ENCODE measurements at places on chromosomes 5 and 9. TPM values are rescaled to one million over a fixed set of nuclear protein-coding genes. Genes with fewer than 3 reads are reported as not detected.
A peak's percentile ranks its signal among the peaks of the same experiment; 100 is the strongest.

WNT8A gene
- total RNA-seq: not detected

DNA sequence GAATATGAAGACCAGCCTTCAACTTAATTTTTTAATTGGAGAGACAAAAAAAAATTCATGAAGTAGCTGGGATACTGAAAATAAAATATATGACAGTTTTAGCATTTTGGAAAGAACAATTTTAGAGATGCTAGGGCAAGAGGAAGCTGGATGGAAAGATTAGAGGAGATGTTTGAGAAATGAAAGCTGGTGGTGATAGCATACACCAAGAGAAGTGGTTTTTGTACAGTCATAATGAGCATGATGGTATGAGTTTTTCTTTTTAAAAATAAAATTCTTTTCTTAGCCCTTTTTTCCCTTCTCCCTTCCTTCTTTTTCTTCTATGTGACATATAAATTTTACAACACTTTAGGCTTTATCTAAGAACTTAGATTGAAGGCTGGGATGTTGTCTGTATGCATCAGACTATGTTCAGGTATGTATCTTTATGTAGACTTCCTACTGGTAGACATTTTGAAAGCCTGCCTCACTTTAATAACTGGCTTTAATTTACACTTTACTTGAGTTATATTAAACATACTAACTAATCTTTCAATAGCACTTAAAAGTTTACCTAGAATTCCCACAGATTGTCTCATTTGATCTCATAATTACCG lies 522.5 kb downstream of the TLE4 start:
- DNase-seq: no peak

GRCh38 chr5:174418809-174419539 lies 305.4 kb upstream of the MSX2 start:
- DNase-seq: no peak

DNA sequence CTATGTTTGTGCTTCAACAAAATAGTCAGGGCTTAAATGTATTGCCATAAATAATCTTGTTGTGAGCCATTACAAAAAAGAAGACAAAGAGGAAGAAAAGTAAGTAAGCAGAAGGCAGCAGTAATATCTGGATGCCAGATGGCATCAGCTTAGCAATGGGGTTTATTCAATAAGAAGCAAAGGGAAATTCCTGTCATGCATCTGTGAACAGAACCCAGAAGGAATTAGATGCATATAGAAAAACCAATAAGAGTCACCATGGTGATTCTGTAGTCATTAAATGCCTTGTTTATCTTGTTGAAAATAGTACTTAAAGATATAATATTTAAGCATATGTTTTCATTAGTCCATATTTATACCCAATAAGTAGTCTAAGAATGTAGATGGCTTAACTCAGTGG lies 216.0 kb downstream of the ADAMTSL1 start:
- no peak for DNase-seq

- DNase-seq: no peak
Observed at GRCh38 chr5:142862594-142862993, 92.4 kb downstream of the ARHGAP26 start.

DNA sequence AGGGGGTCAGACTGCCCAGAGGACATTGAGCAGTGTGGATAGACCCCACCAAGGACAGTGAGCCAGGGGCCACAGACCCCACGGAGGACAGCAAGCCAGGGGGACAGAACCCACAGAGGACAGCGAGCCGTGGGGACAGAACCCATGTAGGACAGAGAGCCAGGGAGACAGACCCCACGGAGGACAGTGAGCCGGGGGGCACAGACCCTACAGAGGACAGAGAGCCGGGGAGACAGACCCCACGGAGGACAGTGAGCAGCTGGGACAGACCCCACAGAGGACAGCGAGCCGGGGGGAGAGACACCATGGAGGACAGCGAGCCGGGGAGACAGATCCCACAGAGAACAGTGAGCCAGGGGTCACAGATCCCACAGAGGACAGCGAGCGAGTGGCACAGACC lies 3.4 kb upstream of the ZDHHC11 start:
- DNase-seq: no peak

GRCh38 chr9:127722055-127722745 lies 6.3 kb downstream of the TTC16 start:
- DNase-seq: no peak

GRCh38 chr9:111516061-111516465 lies 8.9 kb upstream of the ZNF483 start:
- no peak for DNase-seq

DNA sequence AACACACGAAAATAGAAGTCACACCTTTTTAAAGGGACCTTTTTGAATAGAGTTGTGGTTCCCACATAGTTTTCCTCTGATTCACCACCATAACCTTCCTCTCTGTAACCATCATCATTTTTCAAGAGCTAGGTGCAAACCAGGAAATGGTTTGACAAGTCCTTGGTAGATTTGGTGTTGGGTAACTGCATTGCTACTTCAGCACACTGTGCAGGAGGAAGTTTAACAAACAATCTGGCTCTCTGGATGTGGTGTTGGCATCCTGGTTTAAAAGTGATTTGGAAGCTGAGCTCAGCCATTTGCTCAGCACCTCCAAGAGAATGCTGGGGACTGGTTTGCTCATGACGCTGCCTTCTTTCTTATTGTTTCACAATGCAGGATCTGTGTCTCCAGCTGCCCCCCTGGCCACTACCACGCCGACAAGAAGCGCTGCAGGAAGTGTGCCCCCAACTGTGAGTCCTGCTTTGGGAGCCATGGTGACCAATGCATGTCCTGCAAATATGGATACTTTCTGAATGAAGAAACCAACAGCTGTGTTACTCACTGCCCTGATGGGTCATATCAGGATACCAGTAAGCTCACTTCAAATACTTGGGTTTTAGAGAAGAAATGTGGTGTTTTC lies 213.1 kb downstream of the RFK start:
- DNase-seq: peak; percentile 9

All from activated T-helper 1 cell treated with anti-CD3 and anti-CD28 coated beads, Interleukin-12 subunit alpha, Interleukin-12 subunit beta, Interleukin-2, Interleukin-4 antibody, amounts not matched to agents 30 ng/mL and 10 ng/mL and 1 ng/mL, durations not matched to agents 14 hours and 24 hours and 36 hours (primary cell).